Hepatic stellate cell (primary cell): ENCODE measurements at places on chromosomes 7 and 10.
A peak's percentile ranks its signal among the peaks of the same experiment; 100 is the strongest.

DNA sequence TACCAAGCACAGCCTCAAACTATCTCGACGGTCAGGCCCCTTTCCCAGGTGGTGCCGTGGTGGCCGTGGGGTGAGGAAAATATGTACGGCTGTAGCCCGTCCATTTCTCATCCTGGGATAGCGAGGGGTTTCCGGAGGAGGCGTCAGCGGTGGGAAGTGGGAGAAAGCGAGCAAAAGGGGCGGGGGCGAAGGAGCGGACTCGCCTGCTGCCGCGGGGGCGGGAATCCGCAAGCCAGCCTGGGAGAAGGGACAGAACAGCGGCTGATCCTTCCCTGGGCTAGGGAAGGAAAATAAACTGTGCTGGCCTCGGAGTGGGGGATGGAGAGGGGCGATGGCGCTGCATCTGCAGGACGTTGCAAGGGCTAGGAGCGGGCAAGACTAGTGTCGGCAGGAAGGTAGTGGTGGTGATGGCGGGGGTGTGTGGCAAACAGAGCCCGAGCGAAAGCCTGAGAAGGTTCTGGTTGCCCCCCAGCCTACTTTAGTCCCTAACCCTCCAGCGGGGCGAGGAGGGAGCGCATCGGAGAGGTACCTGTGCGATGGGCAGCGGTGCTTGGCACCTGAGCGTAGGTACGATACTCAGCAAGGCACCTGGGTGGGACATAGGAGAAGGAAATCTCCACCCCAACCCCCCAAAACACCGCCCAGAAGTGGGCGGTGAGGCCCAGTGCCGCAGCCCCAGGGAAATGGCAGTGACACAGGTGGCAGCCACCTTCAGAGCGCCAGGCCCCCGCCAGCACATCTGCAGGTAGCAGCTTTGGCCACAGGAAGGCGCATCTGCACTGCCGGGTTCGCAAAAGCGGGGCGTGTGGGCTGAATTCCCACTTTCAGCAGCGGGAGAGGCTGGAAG lies 49.9 kb upstream of the STEAP1B start:
- DNase-seq: peak; percentile 16

- DNase-seq: no peak
Observed at GRCh38 chr10:30607814-30608213, 21.7 kb downstream of the LYZL2 start.

DNA sequence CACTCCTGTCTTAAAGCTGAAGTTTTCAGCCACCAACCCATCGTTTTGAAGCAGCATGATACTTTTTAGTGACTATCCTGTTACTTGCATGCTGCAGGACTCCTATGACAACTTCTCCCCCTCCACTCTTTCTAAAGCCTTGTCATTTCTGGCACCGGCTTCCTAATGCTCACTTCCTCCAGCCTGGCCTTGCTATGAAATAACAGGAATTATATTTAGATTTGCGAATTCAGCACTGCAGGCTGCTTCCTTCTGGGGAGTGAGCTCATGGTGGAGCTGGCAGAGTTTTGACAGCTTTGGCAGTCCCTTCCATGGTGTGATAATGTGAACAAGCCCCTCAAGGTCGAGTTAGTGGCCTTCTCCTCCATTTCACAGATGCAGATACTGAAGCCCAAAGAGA lies 13.4 kb downstream of the BLNK start:
- no peak for DNase-seq

DNA sequence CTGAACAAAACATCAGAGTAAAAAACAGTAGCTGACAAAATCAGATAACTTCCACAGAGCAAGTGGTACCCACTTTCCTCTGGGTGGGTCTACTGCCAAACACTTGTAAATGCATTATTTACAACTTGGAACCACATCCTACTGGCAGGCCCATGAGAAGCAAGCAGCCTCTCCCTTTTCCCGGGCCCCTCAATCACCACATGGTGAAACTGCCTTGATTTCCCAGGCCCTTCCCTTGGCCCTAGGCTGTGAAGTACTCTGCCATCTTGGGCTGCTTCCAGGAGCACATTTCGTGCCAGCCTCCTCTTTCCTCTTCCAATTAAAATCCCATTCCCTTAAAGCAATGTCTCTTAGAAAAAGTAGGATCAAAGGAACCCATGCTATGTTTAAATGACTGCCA lies 71.4 kb downstream of the CUZD1 start:
- no peak for DNase-seq

DNA sequence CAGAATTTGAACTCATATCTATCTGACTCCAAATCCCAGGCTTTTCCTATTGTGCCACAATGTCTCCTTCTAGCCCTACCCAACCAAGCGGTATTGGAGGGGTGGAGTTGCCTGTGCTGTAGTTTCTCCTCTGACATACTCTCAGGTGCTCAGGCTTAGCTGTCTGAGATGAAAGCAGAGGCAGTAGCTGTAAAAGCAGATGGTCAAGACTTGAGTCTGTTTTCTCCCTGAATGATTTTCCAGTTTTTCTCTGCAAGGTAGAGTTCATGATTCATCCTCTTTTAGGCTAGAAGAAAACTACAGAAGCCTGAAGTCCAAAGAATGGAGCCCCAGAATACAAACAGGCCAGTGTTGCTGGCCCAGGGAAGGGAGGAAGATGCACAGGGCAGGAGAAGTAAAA lies 130.0 kb downstream of the PDE1C start:
- DNase-seq: no peak

DNA sequence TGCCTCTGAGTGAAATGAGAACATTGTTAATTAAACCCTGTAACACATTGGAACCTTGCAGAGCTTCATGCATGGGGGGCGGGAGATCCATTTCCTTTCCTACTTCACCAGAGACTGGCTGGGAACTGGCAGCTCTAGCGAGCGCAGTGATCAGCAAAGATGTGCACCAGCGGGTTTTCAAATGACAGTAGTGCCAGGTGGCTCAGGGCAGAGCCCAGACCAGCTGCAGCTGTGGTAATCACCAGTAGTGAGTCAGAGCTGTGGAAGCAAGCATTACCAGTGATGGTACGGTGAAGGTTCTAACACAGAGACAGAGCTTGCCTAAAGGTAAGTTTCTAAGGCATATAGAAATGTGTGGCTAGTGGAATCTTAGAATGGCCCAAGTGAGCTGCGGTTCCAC lies 1009.7 kb upstream of the CELF2 start:
- no peak for DNase-seq
